ENCODE measurements at places on chromosomes 13 and 19. TPM values are rescaled to one million over a fixed set of nuclear protein-coding genes. Genes with fewer than 3 reads are reported as not detected.

Gene F7
- 1.7 TPM for polyA plus RNA-seq

Gene NLRP5
- polyA plus RNA-seq, result not detected

Gene LRRC25
- 1.7 TPM for polyA plus RNA-seq

Gene SKA3
- 5.3 TPM for polyA plus RNA-seq

DNA sequence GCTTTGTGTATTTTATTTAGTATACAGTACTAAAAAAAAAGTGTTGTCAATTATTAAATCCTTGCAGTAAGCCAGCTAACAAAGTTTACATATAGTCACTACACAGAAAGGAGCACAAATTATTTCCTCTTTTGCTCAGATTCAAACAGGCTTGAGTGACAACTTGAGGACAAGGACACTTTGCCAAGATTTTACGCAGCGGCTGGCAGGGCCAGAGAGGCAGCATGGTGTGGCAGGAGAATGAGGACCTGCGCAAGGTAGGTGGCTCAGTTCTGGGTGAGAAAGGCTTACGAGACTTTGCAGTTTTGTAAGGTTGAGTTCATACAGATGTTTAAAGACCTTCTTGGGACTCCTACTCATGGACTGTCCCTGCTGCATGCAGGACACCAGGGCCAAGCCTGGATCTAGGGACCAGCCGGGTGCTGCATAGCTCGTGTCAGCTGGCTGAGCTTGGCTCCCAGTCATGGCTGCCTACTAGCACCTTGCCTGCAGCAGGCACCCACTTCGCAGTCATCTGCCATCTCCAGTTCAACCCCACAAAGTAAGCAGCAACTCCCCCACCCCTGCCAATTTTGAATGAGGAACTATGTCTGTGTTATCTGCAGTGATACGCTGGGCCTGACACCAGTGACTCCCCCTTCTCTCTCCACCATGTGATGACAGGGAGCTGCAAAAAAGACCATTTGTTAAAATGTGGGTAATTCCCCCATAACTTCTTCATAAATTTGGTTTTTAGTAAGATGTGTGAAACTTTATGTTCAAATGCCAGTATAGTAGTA, 3.7 kb upstream of the TUBA3C start:
- DNase-seq, result no peak

DNA sequence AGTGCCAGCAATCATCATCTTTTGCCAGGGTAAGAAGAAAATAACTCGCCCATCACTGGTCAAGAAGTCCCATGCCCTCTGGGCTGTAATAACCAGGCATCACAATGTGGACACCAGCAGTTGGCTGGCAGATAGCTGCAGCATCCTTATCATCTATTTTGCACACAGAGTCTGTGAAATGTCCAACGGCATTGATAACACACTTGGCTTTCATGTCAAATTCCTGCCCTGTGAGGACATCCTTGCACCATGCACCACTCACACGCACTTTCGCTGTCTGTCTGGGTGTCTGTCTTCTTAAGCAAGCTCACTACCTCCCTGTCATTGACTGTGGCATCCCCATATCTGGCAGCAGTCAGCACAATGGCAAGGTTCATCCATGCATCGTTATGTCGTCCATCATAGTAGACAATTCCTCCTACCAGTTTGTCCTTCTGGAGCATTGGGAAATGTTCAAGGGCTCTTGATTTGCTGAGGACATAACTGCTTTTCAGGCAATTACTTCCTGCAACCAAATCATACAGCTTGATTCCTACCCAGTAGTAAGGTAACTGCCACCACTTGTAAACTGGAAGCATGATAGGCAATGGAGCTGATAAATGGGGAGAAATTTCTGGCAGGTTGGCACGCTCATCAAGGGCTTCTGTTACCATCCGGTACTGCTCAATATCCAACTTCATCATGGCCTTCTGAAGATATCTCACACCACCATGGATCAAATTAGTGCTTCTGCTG, 6.8 kb upstream of the ZSCAN5A start:
- no peak for DNase-seq

DNA sequence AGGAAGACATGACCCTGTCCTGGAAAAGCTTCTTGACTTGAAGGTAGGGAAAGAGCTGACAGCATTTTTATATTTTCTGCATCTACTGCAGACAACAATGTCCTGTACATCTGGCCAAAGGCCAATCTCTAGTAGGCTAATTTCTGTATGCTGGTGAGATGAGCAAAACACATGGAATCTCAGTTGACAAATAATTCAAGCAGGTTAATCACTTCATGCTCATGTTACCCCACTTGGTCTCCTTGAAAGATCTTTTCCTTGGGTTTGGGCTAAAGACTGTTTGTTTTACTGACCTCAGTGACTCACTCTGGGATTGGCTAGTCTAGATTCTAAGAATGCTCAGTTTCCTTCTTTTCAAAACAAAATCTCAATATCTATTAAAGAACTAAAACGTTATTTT, 298.8 kb downstream of the LMO7 start:
- DNase-seq, result no peak

- no peak for DNase-seq
These were observed 431 bp downstream of the GYS1 start for GRCh38 chr19:48992581-48993174.

- DNase-seq, result no peak
These were observed 28.4 kb downstream of the SAE1 start for GRCh38 chr19:47158879-47159503.

GRCh38 chr13:111044087-111044830, 70.9 kb upstream of the ARHGEF7 start:
- DNase-seq, result no peak

- DNase-seq, result peak; percentile 80
These were observed 34.4 kb downstream of the STARD13 start for GRCh38 chr13:33251131-33251661.

DNA sequence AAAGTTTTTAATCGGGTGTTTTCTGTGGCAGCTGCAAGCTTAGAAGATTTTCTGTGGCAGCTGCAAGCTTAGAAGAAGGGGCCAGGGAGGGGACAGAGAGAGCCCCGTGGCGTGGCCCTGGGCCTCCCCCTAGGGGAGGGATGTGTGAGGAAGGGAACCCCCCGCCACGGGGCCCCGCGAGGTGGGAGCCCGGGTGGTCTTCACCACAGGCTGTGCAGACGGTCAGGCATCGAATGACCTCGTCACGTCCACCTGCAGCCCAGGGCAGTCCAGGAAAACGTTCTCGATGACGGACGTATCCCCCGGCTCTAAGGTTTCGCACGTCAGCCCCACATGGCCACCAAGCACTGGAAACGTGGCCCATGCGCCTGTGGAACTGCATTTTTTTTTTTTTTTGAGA, 8.6 kb downstream of the POLR2E start:
- no peak for DNase-seq

- DNase-seq, result no peak
These were observed 4.3 kb downstream of the NANOS3 start for GRCh38 chr19:13881251-13881691.

DNA sequence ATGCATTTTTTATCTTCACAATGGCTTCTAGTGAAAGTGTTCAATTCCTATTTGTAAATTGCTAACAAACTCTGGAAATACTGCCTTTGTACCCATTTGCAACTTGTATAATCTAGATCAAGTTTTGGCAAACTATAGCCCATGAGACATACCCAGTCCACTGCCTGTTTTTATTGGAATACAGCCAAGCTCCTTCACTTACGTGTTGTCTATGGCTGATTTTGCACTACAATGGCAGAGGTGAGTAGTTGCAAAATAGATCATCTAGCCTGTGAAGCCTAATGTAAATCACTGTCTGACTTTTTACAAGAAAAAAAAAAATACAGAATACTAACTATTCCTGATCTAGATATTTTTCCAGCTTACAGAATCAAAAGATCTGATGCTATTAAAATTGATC, 37.1 kb downstream of the DZIP1 start:
- no peak for DNase-seq

Data from muscle of arm (tissue), 14 donors.